ENCODE measurements at places on chromosomes 2 and 18.
A peak's percentile ranks its signal among the peaks of the same experiment; 100 is the strongest.

- DNase-seq: no peak
Observed at GRCh38 chr18:13465124-13465446, 246.5 kb downstream of the LDLRAD4 start.

DNA sequence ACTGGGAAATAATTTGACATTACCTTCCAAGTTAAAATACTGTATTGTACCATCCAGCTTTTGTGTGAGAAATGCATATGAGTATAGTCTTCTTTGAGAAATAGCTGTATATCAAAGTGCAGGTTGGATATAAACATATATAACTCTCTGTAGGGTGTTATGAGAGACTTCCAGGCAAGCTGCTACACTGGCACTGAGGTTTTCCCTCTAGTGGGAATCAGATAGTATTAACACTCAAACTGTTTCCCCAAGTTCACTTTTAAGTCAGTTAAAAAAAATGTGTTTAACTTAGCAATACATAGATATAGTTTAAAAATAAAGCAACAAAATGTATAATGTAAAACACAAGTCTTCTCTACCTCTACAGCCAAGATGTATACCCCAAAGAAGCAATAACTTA is 368.4 kb upstream of the SLC8A1 start:
- DNase-seq: no peak

GRCh38 chr2:17788773-17789172 is 27.5 kb upstream of the MSGN1 start:
- no peak for DNase-seq

DNA sequence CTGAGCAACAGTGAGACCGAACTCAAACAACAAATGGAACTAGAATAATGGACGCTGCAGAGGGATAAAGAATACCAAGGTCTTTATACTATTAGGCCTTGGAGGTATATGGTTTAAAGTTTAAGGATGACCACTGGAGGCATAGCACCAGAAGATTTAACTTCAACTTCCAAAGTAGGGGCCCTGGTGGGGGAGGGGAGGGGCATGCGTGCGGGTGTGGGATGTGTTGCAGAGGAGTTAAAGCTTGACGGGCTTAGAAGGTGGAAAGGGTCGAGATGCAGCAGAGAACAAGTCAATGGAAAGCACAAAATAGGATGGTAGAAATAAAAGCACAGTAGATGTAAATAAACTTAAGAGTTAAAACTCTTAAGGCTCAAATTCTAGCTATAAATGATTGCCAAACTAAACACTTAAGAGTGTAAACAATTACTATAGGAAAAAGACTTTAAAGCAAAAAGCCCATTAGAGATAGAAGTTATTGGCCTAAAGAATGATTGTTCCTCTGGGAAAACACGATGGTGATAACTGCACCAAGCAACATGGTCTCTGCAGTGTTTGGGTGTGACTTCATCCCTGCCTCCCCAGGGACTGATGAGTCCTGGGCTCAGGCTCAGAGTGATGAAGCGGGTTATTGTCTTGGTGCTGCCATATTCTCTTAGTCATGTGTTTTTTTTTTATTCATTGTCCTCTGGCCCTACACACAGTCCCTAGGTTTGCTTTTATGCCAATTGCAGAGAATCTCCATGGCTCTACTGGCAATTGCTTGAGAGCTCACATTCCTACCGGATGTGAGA is 13.0 kb downstream of the RRM2 start:
- DNase-seq: peak; percentile 55

DNA sequence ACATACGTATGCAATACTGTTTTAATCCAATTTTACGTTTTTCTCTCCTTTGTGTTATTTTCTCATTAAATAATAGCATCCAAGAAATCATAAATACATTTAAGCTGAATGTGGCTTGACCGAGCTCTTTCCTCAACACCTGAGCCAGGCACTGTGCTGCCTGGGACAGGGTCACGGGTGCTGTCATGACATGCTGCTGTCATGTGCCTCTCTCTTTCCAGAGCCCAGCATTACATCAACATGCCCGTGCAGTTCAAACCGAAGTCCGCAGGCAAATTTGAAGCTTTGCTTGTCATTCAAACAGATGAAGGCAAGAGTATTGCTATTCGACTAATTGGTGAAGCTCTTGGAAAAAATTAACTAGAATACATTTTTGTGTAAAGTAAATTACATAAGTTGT is 94.1 kb upstream of the LDLRAD4 start:
- DNase-seq: no peak

DNA sequence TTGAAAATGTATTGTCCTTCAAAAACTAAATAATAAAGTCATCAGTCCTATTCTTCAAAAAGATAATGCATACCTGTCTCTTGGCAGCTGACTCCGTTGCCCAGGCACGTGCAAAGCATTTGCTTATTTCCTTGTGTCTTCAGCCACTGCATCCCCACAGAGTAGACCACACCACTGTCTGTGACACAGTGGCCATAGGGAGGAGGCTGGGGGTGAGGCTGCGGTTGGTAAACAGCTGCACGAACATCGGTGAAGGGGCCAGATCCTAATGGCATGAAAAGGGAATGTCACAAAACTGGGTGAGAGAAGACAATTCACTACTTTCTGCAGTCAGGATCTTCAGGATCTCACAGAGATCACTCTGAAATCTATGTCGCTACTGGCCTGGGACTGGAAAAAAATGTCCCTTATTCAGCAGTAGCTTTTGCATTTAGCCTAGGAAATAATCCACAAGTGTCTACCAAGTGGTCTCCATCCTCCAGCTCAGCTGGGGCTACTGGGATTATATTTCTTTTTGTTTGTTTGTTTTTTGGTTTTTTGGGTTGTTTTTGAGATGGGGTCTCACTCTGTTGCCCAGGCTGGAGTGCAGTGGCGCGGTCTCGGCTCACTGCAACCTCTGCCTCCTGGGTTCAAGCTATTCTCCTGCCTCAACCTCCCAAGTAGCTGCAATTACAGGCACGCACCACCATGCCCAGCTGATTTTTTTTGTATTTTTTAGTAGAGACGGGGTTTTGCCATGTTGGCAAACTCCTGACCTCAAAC is 10.7 kb downstream of the FN1 start:
- DNase-seq: no peak

GRCh38 chr2:138794724-138795123 is 14.5 kb upstream of the NXPH2 start:
- DNase-seq: no peak

DNA sequence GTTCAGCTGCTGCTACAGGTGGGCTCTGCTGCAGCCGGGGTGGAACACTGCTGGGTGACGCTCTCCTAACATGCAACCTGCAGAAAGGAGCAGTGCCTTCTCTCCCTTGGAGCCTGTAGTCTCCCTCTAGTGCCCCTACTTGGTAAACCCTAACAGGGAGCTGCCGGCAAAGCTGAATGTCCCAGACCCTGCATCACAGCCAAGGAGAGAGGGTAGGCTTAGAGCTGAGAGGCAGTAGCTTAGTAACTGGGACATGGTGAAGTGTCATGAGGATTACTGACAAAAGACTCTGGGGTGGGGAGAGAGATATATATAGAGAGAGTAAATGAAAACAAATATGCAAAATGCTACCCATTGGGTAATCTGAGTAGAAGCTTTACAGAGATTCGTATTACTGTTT is 9.9 kb downstream of the NCAPH start:
- no peak for DNase-seq

GRCh38 chr18:2508678-2509077 is 62.6 kb downstream of the METTL4 start:
- DNase-seq: no peak

- no peak for DNase-seq
Observed at GRCh38 chr2:55992455-55992854, 68.9 kb upstream of the EFEMP1 start.

DNA sequence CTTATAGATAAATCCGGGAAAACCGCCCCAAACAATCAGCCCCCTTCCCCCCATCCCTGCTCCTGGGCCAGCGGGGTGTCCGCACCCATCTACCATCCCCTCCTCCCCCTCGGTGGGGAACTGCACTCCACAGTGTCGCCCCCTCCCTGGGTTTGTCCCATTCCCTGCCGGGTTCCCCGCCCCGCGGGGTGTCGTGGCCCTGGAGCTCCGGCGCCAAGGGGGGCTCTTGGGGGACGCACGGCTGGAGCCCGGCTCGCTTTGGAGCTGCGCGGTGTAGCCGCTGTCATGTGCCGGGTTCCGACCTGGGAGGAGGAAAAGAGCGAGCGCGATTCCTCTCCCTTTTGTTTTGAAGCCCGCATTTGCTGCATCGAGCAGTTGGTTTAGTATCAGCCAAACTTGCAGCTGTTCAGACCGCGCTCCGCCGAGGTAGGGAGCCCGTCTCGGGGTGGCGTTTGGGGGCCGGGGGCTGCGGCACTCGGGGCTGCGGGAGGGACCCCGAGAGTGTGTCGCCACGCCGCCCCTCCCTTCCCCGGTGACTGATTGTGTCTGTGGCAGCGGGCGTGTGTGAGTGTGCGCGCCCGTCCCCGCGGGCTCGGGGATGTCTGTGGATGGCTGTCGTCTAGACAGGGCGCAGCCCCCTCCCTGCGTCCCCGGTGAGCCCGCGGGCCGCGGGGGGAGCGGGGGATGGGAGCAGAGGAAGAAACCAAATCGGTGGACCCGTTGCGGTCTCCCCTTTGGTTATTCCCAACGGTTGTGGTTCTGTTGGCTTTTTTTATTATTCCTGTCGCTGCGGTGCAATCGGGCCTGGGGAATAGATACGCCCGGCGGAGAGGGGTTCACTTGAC is 797 bp downstream of the CTIF start:
- DNase-seq: peak; percentile 30

DNA sequence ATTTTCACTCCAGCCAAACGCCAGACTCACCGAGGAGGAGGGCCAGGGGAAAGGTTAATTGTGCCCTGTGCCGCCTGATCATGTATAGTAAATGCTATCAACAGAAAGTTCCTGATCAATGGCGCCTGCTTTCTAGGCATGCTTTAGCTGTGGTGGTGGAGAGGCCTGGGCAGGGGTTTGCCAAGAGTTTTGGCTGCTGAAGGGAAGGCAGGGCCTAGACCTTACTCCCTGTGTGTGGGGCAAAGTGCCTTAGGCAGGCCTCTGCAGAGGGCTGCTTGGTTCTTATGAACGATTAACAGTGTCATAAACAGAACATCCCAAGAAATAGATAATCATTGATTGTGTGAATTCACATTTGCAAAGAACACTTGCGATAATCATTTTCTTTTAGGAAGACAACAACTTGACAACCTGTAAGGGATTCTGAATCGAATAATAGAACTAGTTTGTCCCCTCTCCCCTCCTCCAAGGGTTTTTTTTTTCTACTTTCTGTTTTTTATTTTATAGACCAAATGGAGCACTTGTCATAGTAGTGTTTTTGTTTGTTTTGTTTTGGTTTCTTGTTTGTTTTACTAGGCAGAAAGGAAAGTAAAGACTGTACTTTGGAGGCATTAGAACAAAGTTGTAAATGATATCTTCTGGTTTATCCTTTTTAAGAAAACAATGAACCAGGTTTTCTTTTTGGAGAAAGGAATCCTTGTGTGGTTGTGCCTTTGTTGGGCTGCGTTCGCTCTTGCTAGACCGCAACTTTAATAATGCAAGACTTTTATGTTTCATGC is 6.5 kb downstream of the TSHZ1 start:
- DNase-seq: no peak

- DNase-seq: no peak
Observed at GRCh38 chr18:47932603-47933002, 2.1 kb upstream of the SMAD2 start.
